ENCODE measurements at places on chromosomes 7 and 10. TPM values are rescaled to one million over a fixed set of nuclear protein-coding genes. Genes with fewer than 3 reads are reported as not detected.

- no peak overlapping the region for H3K27ac ChIP-seq
- H3K4me3 ChIP-seq: no peak overlapping the region
- no peak for DNase-seq
- no peaks in the 10 kb centered on the region for H3K4me1 ChIP-seq
- no peaks in the 10 kb centered on the region for H3K27me3 ChIP-seq
Measured at GRCh38 chr7:119374436-119374835, 898.5 kb upstream of the KCND2 start.

GRCh38 chr7:2757361-2757903, 69.4 kb downstream of the AMZ1 start:
- no peaks in the 10 kb centered on the region for H3K27me3 ChIP-seq
- H3K36me3 ChIP-seq: peaks cover 43% of the 10 kb centered on the region

GRCh38 chr7:152899548-152900109, 140.1 kb downstream of the ACTR3B start:
- H3K36me3 ChIP-seq: no peaks in the 10 kb centered on the region
- H3K4me3 ChIP-seq: no peak overlapping the region
- no peak overlapping the region for H3K27ac ChIP-seq
- no peaks in the 10 kb centered on the region for H3K4me1 ChIP-seq

DNA sequence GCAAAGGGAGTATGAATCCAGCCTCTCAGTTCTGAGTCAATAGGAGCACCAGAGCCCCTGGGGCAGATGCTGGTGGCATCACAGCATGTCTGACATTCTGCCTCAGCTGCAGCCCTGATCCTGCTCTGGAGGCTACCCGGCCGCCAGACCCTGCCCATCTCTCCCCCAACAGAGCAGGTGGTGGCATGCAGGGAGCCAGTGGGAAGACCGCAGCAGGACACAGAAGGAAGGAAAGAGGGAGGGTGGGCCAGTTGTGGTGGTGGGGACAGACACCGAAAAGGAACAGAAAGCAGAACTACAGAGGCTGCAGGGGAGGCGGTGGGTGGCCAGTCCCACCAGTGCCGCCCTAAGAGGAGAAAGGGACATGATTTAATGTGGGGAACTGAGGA, 35.3 kb downstream of the BLNK start:
- no peak overlapping the region for H3K4me3 ChIP-seq
- H3K27me3 ChIP-seq: no peaks in the 10 kb centered on the region
- peaks cover 23% of the 10 kb centered on the region for H3K4me1 ChIP-seq
- no peaks in the 10 kb centered on the region for H3K36me3 ChIP-seq

Gene PAX4
- not detected for total RNA-seq

Gene ZEB1
- total RNA-seq: 10.3 TPM

Data from Calu3 (cell line).